ENCODE measurements at places on chromosomes 6 and 20.
A peak's percentile ranks its signal among the peaks of the same experiment; 100 is the strongest.

GRCh38 chr20:33005132-33005566, 916 bp upstream of the SUN5 start:
- DNase-seq, result peak; percentile 26

DNA sequence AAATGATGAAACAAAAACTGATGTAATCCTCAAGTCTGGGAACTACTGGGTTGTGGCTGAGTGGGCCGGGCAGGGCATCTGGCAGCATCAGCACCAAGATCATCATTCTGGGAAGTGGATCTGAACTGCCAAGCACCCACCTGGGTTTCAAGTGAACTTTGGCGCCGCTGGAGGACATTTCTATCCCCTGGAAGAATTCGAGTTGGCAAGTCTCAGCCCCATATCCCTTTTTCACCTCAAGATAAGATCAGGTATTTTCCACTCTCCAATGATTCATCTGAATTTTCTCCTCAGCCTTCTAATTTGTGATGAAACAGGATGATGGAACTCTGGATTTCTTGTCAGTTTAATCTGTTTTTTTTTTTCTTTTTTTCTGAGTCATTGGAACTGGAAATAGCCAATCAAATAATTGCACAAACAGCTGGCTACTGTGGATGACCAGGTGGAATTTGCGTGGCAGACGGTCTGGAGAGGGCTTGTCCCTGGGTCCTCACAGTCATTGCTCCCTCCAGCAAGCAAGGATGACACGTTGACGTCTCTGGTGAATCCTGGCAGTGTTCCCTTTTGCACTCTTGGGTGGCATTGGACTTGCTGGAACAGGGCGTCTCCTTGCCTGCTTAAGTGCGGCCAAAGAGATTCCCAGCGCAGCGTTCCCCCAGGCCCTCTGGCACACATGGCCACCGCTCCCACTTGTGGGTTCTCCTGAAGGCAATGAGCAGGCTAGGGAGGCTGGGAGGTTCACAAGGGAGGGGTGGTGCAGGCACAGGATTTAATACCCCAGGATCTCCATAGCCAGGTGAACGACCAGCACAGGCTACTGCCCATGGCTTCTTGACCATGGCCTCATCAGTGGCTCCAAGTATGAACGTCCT, 80.4 kb downstream of the DHX35 start:
- no peak for DNase-seq

DNA sequence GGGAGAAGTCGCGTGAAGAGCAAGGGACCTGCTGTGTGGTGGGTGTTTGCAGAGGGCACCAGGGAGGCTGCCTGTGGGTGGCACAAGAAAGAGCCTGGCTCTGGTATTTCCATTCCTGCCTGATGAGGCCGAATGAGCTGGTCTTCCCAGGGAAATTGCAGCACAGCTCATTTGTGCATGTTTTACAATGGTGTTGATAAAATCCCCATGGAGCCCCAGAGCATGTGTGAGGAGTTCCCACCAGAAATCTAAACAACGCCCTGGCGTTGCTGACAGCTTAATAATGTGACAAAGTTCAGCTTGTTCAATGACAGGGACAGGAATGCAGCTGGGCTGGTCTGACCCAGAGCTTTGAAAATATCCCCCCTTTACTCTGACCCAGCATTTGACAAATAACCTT, 135.5 kb downstream of the CLIC5 start:
- DNase-seq, result no peak

DNA sequence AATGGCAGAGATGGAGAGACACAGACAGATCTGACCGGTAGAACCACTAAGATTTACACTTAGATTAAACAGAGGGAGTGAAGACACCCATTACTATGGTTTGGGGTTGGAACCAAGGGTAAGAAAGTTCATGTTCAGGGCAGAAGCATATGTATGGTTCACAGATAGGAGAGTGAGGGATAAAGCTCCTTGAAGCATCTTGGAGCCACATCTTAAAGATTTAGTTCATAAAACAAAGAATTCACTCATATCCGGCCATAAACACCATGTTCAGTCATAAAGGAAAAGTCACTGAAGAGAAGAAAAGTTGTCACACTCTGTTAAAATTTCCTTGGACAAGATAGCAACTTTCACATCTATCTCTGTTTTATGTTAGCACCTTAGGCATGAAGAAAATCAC, 18.0 kb downstream of the STX7 start:
- DNase-seq, result no peak

- no peak for DNase-seq
Measured at GRCh38 chr6:39540454-39540853, 184.8 kb downstream of the KIF6 start.

GRCh38 chr20:25992146-25992545, 295.5 kb upstream of the ZNF337 start:
- no peak for DNase-seq

DNA sequence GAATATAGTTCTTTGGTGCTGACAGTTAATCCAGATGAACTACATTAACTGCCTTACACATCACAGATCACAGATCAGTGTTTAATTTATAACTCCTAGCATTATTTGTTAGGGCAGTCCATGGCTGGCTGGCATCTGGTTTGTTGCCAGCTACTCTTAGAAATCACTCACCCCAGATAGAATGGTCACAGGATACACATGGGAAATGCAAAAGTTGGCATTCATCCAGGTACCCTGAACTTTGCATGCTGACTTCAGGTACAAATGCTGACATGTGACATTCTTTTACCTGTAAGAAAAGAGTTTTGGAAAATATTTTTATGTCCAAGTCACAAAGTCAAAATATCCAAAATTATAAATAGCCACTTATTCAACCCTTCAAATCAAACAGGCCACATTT, 20.2 kb downstream of the FBXL4 start:
- DNase-seq, result no peak

DNA sequence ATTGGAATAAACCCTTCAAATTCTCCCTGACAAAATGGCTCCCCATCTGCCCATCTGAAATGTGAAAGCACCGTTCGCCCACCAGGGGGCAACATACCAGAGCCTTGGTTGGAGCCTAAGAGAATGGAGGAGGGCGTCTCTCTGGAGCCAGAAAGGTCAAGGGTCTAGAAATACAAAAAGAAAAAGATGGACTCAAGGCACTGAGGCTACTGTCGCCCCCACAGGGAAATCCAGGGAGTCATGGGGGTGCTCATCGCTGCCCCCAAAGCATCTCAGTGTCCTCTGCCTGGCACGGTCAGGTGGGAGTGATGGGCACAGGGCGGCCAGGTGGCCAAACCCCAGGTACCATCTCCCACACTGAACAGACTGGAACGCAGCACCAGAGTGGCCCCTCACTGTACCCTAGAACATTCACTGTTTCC, 136.3 kb downstream of the ZMYND8 start:
- DNase-seq, result peak; percentile 70

- no peak for DNase-seq
Measured at GRCh38 chr6:114170372-114170771, 172.5 kb downstream of the HS3ST5 start.

GRCh38 chr6:2839982-2840748, 1.5 kb downstream of the SERPINB1 start:
- no peak for DNase-seq

- no peak for DNase-seq
Measured at GRCh38 chr6:72933233-72933632, 292.1 kb downstream of the KHDC1L start.

DNA sequence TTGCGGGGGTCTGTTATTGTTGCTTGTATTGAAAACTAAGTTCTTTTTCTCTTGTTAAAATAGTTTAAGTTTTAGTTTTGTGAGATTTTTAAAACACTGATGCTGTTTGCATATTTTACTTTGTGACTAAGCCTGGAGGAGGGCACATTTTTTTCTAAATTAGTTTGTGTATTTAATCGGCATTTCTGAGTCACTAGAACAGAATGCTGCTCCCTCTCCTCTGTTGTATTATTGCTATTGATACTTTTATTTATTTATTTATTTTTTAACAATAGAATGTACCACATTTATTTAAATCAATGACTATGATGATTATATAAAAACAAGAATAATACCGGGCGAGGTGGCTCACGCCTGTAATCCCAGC, 5.1 kb upstream of the FAM50B start:
- DNase-seq, result no peak

- DNase-seq, result no peak
Measured at GRCh38 chr6:30881392-30882203, 2.7 kb upstream of the DDR1 start.
